ENCODE measurements at places on chromosomes 1 and 21.
A peak's percentile ranks its signal among the peaks of the same experiment; 100 is the strongest.

- DNase-seq: no peak
Measured at GRCh38 chr21:45943630-45944540, 37.7 kb upstream of the COL6A1 start.

DNA sequence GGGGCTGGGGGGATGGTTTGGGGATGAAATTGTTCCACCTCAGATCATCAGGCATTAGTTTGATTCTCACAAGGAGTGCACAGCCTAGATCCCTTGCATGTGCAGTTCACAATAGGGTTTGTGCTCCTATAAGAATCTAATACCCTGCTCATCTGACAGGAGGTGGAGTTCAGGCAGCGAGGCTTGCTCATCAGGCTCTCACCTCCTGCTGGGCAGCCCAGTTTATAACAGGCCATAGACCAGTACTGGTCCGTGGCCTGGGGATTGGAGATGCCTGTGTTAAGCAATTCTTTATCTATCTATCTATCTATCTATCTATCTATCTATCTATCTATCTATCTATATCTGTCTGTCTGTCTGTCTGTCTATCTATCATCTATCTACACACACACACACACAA lies 525.3 kb upstream of the DAB1 start:
- no peak for DNase-seq

- no peak for DNase-seq
Measured at GRCh38 chr1:247638781-247639180, 33.4 kb downstream of the OR2G3 start.

GRCh38 chr1:234479310-234479559 lies 256 bp upstream of the TARBP1 start:
- DNase-seq: no peak

GRCh38 chr1:1782399-1783221 lies 4.3 kb upstream of the NADK start:
- no peak for DNase-seq

- no peak for DNase-seq
Measured at GRCh38 chr21:33151941-33152731, 77.6 kb upstream of the IFNAR2 start.

- no peak for DNase-seq
Measured at GRCh38 chr1:115496904-115497527, 144.8 kb upstream of the VANGL1 start.

- no peak for DNase-seq
Measured at GRCh38 chr1:57603696-57604095, 179.8 kb upstream of the DAB1 start.

DNA sequence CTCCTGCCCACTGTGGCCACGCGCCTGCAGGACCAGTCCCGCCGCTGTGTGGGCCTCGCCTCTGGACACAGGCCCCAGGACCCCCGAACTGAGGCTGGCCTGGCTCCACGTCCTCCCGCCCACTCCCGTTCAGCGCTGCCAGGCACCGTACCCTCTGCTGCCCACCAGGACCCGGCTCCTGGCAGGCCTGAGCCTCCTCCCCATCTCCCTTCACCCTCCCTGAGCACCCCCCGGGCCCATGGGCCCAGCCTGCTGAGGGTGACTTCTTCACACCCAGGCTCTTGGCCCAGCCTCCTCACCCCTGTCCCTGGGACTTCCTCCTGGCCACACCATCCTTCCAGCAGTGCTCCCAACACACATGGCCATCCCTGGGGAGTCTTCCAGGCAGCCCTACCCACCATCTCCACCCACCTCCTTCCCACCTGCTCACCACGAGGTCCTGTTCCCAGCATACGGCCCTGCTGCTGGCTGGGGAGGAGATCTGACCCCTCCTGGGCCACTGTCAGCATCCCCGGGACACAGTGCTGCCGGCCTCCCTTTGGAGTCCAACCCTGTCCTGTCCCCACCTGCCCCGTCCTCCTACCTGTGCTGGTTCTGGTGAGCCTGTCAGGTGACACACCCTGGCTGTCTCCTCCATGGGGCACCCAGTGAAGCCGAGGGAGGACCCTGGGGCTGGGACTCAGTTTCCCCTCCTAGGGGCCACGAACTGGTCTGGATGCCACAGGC lies 53.7 kb downstream of the SLX9 start:
- DNase-seq: no peak

- DNase-seq: no peak
Measured at GRCh38 chr1:41590331-41590730, 105.8 kb upstream of the EDN2 start.

DNA sequence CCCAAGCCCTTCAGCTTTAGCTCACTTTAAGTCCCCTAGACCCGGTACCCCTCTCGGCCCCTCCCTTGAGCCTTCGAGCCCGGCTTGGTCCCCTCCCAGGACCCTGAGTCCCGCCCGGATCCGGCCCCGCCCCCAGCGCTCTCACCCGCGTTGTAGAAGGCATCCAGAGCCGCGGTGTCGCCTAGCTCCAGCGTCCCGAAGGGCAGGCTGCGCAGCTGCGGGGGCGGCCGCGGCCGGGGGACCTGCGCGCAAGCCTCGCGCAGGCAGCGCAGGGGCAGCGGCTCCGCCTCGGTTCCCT lies 699 bp downstream of the MAP3K6 start:
- DNase-seq: peak; percentile 46

DNA sequence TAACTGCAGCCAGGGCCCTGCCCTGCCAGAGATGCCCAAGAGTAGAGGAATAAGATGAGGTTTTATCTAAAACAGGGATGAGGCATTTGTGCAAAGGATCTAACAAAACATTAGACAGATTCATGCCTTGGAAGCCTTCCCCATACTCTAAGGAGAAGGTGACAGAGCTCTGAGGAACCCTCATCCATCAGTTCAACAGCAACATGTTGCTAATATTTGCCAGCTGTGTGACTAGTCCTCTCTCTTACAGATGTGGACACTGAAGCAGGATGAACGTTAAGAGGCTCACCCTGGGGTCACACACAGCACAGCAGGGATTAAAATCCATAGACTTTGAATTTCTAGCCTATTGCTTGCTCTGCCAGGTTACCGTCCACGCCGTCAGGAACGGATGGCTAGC lies 99.0 kb downstream of the ZBTB18 start:
- DNase-seq: no peak

DNA sequence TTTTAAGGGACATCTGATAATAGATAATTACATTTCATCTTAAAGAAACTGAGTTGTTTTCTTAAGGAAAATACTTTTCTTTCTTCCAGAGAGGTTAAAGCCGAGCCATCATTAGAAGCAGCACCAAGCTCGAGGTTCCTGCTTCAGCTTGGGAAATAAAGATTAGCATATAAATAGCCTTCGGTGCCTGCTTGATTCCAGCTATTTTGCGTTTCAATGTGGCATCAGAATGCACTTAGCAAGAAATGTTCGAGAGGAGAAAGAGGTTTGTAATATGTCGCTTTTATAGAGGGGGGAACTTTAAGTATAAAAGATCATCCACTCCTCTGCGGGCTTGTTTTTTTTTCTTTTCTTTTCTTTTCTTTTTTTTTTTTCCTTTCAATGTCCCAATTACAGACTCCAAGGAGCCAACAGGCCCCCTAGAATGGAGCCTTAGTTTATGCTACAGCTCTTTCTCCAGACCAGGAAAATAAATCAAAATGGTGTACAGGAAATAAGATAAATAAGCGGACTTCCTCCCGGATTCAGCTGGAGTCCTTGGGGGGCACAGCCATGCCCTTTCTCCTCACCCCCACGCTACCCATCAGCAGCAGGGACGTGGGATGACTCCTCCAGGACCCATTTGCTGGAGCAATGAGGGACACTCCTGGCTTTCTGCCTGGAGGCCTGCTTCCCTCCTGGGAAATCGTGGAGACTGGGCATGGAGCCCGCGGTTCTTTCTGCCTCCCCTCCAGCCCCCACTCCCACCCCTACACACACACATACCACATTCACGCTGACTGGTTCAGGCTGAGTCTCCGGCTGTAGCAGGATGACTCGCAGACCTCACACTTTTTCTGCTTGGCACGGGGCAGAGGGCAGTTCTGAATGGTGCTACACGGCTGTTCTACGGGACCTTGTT lies 131.6 kb downstream of the RRAGC start:
- DNase-seq: no peak

- DNase-seq: no peak
Measured at GRCh38 chr1:78291418-78291817, 199.4 kb upstream of the PTGFR start.

DNA sequence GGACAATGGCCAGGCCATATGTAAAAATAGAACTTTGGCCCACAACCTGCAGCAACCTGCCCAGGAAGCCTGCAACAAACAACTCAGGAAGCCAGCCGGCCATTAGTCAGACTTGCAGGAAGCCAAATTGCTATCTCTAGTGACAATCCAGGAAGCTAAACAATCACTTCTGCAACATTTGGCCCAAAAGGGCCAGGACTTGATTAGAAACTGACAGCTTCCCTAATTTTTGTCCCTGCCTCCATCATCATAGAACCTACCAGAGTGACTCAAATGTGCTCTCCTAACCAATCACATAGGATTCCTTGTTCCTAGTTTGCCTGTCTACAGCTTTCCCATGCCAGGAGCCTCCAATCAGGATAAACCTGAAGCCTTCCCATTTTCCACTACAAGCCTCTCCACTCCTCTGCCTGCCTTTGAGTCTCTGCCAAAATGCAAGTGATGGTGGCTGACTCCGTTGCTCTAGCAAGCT lies 639.3 kb downstream of the PTPRU start:
- DNase-seq: no peak

DNA sequence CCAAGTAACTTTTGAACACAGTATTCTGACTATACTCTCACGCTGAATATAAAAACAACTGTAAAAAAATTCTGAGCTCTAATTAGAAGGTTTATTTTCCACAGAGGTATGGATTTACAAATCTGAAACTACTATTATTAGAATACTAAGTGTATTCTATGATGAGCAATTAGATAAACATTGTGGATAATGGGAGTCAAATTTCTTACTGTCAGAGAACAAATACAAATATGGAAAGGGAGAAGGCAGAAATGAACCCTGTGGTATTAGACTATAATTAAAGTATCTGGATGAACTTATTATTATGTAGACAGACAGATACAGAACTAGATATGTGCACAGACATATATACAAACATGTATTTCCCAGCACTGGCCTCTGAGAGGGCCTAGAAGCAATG lies 22.6 kb downstream of the ALDH9A1 start:
- no peak for DNase-seq

- peak; percentile 29 for DNase-seq
Measured at GRCh38 chr21:44267655-44268142, 6.0 kb upstream of the DNMT3L start.

DNA sequence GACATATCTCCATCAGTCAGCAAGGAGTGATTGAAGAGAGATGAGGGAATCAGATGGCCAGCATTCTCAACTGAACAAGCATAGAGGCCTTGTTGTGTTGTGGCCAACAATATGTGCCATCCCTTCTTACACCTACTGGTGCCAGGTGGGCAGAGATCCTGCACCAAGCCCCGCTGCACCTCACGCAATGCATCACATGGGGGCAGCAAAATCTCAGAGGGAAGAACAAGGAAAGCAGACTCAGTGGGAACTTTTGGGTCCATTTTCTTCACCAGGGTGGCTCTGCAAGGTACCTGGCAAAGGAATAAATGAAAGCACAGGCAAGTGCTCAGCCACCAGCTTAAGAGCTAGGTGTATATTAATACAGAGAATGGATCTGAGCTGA lies 33.2 kb downstream of the HSD3B2 start:
- no peak for DNase-seq

- no peak for DNase-seq
Measured at GRCh38 chr1:112744009-112744578, 29.0 kb upstream of the PPM1J start.

DNA sequence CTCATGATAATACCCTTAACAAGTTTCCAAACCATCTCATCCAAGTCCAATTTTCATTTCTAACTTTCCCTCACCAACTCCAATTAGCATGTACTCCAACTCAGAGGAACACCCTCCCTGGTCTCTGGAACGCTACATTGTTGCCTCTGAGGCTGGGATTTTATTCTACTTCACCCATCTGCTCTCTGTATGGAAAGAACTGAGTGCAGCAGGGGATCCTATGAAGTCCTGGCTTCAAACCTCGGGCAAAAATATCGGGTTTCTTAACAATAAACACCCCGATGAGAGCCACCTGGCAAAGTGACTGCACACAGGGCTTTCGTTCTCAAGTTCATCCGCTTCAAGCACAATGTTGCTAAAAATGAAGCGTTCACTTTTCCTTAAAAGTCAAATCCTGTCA lies 99.6 kb downstream of the CRB1 start:
- no peak for DNase-seq

DNA sequence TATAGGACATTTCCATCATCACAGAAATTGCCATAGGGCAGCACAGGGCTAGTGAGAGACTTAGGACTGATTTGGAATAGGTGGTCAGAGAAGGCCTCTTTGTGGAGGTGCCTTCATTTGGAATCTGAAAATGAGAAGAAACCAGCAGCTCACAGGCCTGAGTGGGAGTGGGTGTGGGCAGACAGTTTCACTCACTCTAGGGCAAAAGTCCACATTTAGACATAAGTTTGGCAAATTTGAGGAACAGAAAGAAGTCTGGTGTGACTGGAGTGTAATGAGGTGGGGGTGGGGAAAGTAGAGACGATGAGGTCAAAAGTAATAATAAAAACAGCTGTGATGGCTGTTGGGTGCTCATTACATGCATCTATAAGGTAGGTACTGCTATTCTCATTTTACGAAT lies 22.4 kb upstream of the BCAR3 start:
- no peak for DNase-seq

DNA sequence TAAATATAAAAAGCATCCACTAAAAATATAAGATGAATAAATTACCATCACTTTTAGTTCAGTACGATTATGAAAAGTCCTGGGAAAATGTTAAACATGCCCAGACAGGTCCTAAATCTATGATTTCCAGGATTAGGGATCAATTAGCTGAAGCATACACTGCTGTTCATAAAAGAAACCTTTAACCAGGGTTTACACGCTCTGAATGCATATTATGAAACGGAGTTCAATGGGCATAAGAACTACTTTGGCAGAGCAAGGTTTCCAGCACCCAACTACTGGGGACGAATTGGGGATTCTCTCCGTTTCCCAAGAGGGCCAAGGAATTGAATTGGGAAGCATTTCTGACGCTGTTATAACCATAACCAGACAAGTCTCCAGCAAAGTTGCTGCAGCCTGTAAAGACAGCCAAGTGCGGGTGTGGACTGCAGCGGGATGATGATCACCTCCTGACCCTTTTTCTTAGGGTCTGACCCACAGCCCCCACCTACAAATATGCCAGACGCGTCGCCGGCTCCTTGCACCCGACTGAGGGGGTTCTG lies 1.6 kb downstream of the SLC30A1 start:
- no peak for DNase-seq

Data from AML-193 (cell line).